ENCODE measurements at places on chromosomes 5 and 9.

DNA sequence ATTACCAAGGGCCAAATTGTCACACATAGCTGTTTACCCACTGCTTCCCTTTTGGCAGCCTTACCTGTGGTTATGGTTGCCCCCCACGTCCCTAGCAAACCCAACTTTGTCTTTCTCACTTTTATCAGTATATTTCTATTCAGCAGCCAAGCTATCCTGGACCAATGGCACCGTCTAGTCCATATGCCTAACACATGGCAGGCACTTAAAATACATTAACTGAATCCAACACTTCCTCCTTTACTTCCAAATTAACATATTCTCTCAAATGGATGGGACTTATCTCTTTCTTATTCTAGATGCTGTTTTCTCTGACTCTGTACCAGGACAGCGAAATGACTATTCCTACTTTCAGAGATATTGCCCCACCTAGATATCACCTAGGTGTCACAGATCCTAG lies 50.9 kb upstream of the SLC44A1 start:
- no peak for DNase-seq

DNA sequence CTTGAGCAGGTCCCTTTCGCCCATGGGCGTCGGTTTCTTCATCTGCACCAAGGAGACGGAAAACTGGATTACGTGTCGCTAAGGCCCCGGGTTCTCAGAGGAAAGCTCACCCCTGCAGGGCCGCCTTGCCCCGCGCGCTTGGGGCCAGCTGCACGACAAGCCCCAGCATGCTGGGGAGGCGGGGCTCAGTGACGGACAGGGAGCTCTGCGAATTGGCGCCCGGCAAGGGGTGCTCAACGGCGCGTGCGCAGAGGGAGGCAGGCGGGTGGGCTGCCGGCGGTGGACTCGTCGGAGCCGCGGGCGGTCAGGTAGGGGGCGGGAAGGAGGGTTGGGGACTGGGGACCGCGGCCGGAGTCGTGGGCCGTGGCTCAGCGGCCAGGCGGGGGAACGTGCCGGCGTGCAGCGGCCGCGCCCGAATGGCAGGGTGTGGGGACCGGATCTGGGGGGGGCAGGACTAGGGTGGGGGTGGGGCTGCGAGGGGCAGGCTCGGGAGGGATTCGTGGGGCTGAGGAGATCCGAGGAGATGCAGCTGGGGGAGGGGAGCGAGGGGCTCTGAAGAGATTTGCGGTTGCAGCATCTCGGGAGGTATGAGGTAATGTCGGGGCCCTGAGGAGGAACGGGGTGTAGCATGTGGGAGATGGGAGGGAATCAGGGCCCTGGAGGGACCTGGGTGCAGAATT lies at the start of gene TRIM32:
Gene TRIM32 (plus strand): TSS at position 232 of the 680 bp plus-strand sequence. CDS start 10,438 bp downstream, outside the sequence.
- DNase-seq, result peak; percentile 90

DNA sequence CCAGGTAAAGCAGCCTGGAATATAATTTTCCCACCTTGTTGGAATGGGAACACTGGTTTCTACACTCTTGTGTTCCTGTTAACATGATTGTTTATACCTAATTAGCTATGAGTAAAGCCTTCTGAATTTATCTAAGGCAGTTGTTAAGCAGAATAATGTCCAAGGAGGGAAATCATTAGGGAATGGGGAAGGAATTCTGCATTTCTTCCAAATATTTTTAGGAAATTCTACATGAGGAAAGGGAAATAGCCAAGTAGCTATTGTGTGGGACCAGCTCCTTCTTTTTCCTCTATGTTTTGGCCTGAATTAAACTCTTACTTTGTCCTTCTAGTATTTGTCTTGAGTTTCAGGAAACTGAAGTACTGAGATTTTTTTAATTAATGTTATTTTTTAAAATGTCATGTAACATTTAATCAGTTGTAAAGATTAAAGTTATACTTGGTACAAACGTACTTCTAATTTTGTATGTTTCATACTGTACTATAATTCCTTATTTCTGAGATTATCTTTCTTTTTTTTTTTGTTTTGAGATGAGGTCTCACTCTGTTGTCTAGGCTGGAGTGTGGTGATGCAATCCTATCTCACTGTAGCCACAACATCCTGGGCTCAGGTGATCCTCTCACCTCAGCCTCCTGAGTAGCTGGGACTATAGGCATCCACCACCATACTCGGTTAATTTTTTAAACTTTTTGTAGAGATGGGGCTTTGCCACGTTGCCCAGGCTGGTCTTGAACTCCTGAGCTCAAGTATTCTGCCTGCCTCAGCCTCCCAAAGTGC lies 28.5 kb downstream of the ANKDD1B start:
- no peak for DNase-seq

DNA sequence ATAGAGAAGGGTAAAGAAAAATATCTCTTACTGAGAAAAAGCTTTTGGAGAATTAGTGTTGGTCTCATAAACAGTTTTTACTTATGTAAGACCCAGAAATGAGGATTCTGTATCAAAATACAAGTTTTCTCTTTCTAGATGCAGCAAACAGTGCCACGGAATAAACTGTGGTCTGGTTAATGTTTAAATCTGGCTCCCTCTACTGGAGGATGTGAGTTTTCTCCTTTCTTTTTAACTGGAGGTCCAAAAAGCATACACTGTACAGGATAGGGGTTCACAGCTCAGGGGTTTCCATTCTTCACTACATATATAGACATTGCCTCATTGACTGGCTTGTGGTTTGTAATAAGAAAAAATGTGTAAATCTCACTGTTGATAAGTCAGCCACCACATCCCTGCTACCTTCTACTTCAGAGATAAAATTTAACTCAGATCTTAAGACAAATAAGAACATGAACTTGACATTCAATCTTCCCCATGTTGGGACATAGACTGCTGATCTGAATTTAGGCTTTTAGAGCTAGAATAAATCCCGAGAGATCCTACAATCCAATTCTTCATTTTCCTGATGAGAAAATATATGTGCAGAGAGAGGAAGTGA lies 98.9 kb downstream of the CFAP95 start:
- no peak for DNase-seq

DNA sequence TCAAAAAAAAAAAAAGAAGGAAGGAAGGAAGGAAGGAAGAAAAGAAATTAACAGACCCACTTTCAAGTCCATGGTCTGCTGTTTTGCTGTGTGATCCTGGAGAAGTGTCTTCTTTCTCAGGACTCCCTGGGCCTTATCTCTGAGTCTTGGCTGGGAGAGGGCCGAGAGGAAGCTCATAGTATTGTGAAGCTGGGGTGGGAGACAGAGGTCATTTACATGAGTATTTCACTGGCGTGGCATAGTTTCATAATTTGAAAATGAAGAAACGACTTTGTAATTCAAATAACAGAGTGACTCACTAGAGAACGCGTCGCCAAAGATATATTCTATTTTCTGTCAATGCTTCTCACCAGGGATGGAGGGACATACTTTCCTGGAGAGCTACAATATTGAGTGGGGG lies 2.4 kb upstream of the C9orf50 start:
- no peak for DNase-seq

DNA sequence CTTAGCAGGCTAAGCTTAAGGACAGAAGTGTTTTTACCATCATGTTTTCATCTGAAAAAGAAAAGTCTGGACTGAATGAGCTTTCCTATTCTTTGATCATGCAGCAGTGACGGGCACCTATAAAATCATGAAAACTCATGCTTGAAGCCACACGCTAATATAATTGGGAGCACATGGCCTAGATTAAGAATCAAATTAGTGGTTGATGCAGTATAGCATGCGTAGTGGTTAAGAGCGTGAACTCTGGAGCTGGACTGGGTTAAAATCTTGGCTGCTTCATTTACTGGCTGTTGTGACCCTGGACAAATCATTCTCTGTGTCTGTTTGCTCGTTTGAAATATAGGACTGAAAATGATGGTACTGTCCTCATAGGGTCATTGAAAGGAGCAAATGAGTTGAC lies 49.9 kb upstream of the IL13 start:
- no peak for DNase-seq

GRCh38 chr9:70257991-70258691 lies 637 bp upstream of the SMC5 start:
- no peak for DNase-seq

- DNase-seq, result no peak
These were observed 6.5 kb upstream of the PDZD2 start for GRCh38 chr5:31632460-31632859.

GRCh38 chr5:123949043-123949804 lies 437.2 kb downstream of the CSNK1G3 start:
- DNase-seq, result no peak

DNA sequence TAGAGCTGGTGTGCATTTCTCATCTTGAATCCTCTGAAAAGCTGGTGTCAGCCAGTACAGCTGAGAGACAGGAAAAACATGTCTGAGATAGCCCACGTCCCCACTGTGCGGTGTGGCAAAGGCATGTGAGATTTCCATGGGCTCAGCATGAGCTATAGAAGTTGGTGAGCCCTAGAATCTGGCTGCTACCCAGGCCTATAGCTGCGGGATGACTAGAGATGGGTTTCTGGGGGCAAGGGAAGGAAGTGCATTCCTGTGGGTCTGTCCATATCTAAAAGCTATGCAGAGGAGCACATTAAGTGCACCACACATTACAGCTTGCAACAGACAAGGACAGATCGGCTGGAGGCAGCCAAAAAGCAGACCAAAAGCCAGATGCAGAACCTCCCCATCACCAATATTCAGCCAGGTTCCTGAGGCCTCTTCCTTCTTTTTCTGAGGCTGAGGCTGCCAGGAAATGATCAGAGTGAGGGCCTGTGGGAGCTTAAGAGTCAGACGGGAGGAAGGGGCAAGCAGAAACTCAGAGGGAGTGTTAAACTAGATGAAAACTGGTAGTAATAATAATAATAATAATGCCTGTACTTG lies 55.8 kb upstream of the RANBP3L start:
- no peak for DNase-seq

DNA sequence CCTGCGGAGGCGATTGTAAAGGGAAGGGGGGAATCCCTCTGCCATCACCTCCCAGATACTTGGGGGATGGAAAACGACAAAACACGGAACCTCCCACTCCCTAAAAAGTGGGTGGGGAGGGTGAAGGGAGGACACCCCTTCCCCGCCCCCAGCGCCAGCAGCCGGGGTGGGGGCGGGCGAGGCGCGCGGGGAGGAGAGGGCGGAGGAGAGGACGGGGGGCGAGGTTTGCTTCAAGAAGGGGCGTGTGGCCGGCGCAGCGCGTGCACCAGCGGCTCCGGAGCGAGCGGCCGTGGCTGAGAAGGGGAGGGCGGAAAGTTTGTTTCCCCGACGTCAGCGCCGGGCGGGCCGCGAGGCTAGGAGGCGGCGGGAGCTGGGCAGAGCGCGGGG lies at the start of gene PRRX2:
Gene PRRX2 (plus strand): TSS at position 259 of the 387 bp plus-strand sequence. CDS start 221 bp downstream, outside the sequence.
- DNase-seq, result no peak

DNA sequence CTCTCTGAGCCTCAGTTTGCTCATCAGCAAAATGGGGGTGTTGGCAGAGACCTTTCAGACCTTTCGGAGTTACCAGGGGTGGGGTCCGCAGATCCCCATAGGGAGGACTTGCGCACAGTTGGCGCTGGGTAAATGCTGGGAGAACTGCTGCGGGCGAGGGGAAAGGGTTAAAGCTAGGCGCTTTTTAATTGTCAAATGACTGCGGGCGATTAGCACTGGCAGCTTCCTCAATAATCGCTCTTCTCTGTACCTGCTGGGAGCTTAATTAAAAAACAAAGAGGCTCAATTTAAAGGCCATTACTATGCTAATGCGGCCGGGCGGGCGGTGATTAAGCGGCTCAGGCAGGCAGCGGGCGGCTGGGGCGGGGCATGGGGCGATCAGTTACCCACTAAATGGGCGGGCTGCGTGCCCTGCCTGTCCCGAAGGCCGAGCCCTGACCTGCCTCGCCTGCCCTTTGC lies 63.0 kb downstream of the LMX1B start:
- DNase-seq, result no peak

GRCh38 chr5:90191352-90192045 lies 218.1 kb downstream of the CETN3 start:
- DNase-seq, result no peak

- DNase-seq, result no peak
These were observed 26.6 kb upstream of the OBP2B start for GRCh38 chr9:133235549-133236222.

DNA sequence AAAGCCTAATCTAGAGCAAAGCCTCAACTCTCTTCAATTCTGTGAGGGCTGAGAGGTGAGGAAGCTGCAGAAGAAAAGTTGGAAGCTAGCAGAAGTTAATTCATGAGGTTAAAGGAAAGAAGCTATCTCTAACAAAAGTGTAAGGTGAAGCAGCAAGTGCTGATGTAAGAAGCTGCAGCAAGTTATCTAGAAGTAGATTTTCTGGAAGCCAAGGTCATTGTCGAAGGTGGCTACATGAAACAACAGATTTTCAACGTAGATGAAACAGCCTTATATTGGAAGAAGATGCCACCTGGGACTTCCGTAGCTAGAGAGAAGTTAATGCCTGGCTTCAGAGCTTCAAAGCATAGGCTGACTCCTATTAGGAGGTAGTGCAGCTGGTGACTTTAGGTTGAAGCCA lies 42.0 kb downstream of the SREK1 start:
- DNase-seq, result no peak

GRCh38 chr5:10376544-10376943 lies 23.0 kb downstream of the MARCHF6 start:
- DNase-seq, result no peak

- peak; percentile 30 for DNase-seq
These were observed 1.0 kb upstream of the TPM2 start for GRCh38 chr9:35690614-35691333.

DNA sequence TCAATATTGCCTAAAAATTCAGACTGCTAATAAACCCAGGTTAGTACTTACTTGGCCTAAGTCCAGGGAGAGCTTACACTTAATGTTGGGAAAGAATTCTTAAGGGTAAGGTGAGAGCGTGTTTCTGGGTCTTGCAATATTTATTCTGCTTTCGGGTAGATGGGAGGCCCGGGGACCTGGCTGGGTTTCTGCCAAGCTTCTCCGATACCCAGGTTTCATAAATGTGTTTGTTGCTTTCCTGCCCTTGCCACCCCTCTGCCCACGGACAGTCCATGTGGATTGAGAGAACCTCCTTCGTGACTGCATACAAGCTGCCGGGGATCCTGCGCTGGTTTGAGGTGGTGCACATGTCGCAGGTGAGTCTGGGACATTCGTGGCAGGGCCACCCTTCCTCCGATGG lies 48.4 kb upstream of the FOXI1 start:
- DNase-seq, result no peak

- DNase-seq, result no peak
These were observed 35.5 kb downstream of the FBXO10 start for GRCh38 chr9:37540634-37541033.

DNA sequence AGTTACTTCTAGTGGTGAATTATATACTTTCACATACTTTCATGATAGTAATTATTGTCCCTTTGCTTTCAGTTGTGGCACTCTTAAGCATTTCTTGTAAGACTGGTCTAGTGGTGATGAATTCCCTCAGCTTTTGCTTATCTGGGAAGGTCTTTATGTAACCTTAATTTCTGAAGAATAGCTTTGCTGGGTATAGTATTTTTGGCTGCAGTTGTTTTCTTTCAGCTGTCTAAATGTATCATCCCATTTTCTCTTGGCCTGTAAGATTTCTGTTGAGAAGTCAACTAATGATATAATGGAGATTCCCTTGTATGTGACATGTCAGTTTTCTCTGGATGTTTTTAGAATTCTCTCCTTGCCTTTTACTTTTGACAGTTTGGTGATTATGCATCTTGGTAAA lies 41.0 kb downstream of the TMEM38B start:
- DNase-seq, result no peak
